Camera-type eye (tissue), 1 donor: ENCODE measurements at places on chromosomes 4 and X. TPM values are rescaled to one million over a fixed set of nuclear protein-coding genes. Genes with fewer than 3 reads are reported as not detected.

The NEUROG2 gene
- total RNA-seq: 8.2 TPM

The CHRNA9 gene
- total RNA-seq: not detected

The RBMXL3 gene
- not detected for total RNA-seq

The UGT8 gene
- 2.1 TPM for total RNA-seq

The CLDN34 gene
- total RNA-seq: not detected
